Left lung (tissue), 14 donors: ENCODE measurements at places on chromosomes 5 and 9. TPM values are rescaled to one million over a fixed set of nuclear protein-coding genes. Genes with fewer than 3 reads are reported as not detected.

STPG3 gene
- 0.69 TPM for polyA plus RNA-seq

RUSC2 gene
- polyA plus RNA-seq, result 15.2 TPM

TRIM36 gene
- 2.2 TPM for polyA plus RNA-seq

PGM5 gene
- polyA plus RNA-seq, result 52.1 TPM

TICAM2 gene
- 6.6 TPM for polyA plus RNA-seq

SLC6A19 gene
- polyA plus RNA-seq, result 0.04 TPM

ADAMTS19 gene
- 0.42 TPM for polyA plus RNA-seq

FOXD4L5 gene
- polyA plus RNA-seq, result 0.24 TPM

SLC6A3 gene
- polyA plus RNA-seq, result 1.3 TPM

FGF1 gene
- polyA plus RNA-seq, result 1.9 TPM

LCN15 gene
- polyA plus RNA-seq, result 0.07 TPM

SPINK13 gene
- 1.4 TPM for polyA plus RNA-seq

MARVELD2 gene
- 16.1 TPM for polyA plus RNA-seq

SCGB3A2 gene
- 2,625 TPM for polyA plus RNA-seq

ACTBL2 gene
- polyA plus RNA-seq, result not detected

PCDHB4 gene
- 2.4 TPM for polyA plus RNA-seq

WHRN gene
- 10.1 TPM for polyA plus RNA-seq

CCDC69 gene
- polyA plus RNA-seq, result 6.8 TPM

TPRN gene
- 11.1 TPM for polyA plus RNA-seq
